ENCODE measurements at places on chromosomes 7 and 10. TPM values are rescaled to one million over a fixed set of nuclear protein-coding genes. Genes with fewer than 3 reads are reported as not detected.
A peak's percentile ranks its signal among the peaks of the same experiment; 100 is the strongest.

WEE2 gene
- 2.5 TPM for total RNA-seq

DENND2A gene
- 0.95 TPM for total RNA-seq

DNA sequence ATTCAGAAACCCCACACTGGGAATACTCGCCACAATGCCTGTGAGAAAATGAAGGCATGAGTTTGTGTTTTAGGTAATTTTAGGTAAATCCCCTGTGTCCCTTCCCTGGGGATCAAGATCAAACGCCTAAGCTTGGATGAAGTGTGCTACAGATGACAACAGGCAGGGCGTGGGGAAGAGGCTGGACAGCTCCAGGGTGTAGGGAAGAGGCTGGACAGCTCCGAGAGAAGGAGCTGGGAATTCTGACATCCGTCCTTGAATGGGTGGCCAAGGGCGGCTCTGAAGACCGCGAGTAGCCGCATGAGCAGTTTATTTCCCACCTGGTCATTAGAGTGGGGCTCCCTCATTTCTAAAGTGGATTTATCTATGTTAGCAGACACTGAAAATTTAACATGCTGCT is 109.7 kb downstream of the RAMP3 start:
- no peak for DNase-seq

- peak; percentile 32 for DNase-seq
Observed at GRCh38 chr10:1174022-1174421, 117.8 kb downstream of the WDR37 start.

GRCh38 chr10:125006188-125006680 is 64.3 kb downstream of the ZRANB1 start:
- peak; percentile 9 for DNase-seq

GRCh38 chr7:5270788-5271187 is 12.0 kb upstream of the SLC29A4 start:
- DNase-seq: no peak

DNA sequence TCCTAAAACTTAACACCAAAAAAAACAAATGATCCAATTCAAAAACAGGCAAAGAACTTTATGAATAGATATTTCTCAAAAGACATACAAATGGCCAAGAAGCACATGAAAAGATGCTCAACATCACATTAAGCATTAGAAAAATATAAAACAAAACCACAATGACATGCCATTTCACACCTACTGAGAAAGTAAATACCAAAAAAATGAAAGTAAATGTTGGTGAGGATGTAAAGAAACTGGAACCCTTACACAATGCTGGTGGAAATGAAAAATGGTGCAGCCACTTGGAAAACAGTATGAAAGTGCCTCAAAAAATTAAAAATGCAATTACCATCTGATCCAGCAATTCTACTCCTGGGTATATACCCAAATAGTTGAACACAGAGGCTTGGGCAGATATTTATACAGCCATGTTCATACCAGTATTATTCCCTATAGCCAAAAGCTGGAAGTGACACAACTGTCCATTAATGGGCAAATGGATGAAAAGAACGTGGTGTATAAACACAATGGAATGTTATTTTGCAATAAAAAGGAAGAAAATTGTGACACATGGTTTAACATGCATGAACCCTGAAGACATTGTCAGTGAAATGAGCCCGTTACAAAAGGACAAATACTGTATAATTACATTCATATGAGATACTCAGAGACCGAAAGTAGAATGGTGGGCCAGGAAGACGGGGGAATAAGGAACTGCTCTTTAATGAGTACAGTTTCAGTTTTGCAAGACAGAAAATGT is 89.0 kb downstream of the JMJD1C start:
- no peak for DNase-seq

DNA sequence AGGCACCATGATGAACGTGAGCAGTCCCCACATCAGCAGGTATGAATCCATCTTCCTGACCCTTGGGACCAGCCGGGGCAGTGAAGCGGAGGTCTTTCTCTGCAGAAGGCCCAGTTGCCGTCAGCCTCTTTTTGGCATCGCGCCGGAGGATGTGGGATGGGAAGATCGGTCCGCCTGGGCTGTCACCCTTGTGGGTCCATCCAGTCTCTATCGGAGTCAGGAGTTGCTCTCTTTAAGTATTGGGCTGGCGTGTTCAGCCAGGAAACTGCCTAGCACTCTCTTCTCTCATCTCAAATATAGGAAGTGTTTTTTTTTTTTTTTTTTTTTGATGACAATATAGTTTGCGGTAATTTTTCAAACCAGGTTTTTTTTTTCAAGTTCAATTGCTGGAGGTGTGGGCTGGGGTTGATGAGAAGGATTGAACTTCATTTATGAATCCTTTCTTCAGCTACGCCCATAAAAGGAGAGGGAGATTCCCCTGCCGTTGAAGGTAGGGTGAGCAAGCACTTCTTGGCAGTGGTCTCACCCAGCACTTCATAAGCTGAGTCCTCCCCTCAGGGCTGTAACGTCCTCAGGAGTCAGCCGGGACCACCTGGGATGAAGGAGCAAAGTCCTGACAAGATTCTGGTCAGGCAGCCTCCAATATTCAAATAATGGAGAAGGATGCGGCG is at the start of gene IL2RA:
IL2RA (minus strand) TSS at position 267 of the 671 bp plus-strand sequence; CDS start at position 51, 216 bp downstream.
- no peak for DNase-seq

DNA sequence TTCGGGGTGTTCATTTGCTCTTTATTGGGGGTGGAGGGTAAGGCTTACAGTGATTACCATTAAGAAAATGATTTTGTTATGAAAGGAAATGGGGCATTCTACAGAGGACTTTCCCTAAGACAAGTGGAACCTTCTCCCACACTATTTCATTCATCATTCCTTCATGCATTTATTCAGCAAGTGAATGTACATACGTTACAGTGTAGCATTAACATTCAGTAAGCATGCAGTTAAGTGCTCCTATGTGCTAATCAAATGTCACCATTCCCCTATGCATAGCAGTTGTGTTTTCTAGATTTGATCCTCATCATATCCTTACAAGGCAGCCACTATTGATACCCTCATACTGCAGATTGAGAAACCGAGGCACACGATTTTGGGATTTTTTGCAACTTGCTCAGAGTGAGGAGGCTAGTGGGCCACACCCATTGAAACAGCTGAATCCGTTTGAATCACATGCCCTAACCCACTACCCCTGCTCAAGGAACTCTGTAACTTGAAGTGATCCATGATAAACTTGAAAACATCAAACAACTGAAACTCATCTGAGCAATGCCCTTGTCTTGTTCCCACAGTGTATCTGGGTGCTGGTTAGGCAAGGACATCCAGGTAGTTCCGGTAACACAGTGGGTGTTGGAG is 16.7 kb downstream of the INSYN2A start:
- DNase-seq: no peak

ANKRD1 gene
- 75.7 TPM for total RNA-seq

AQP1 gene
- total RNA-seq: 0.19 TPM
